ENCODE measurements at places on chromosomes 1 and 21.

- DNase-seq, result peak; percentile 17
These were observed 87.5 kb upstream of the RHOU start for GRCh38 chr1:228647523-228648444.

GRCh38 chr1:39105061-39105840, 79.1 kb downstream of the NDUFS5 start:
- no peak for DNase-seq

DNA sequence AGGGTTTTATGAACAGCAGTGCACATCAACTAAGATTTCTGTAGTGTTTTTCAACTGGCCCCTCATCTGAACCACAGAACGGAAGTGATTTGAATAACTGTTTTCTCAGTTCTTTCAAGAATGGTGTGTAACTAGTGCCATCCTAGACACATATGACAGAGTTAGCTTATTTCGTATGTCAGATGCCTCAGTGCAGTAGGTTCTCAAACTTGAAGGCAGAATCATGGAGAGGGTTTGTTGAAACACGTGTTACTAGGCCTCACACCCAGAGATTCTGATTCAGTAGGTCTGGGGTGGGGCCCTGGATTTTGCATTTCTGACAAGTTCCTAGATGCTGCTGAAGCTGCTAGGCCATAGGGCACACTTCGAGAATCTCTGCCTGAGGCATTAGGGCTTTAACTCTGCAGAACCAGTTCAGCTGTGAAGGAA, 49.0 kb downstream of the SCCPDH start:
- no peak for DNase-seq

GRCh38 chr1:34639701-34640100, 115.1 kb upstream of the GJB5 start:
- DNase-seq, result no peak

- no peak for DNase-seq
These were observed 27.4 kb downstream of the TNFSF18 start for GRCh38 chr1:173023343-173023742.

DNA sequence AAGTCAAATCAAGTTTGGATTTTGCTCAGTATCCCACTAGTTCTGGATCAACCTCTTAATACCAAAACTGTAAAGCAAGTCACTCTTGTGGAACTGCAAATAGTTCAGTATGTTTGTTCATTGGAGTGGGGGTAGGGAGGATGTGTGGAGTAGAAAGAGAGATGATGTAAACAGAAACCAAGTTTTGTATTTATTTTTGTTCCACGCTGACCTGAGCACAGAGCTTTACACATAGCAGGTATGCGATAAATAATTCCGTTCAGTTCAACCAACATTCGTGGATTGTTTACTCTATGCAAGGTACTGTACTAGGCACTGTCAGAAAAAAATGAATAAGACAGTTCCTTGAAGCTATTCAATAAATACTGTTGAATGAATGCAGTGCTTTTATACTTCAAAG, 4.5 kb upstream of the ZNF644 start:
- DNase-seq, result no peak

DNA sequence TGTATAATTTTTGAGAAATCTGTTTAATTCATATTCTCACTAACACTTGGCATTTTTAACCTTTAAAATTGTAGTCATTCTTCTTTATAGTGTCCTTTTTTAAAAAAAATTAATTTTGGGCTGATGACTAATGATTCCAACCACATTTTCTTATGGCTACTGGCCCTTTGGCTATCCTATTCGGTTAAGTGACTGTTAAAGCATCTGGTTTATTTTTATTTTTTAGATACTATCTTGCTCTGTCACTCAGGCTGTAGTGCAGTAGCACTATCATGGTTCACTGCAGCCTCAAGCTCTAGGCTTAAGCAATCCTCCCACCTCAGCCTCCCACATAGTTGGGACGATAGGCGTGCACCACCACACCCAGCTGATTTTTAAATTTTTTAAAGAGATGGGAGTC, 723.2 kb upstream of the CXADR start:
- no peak for DNase-seq

All from iPS DF 19.7 (cell line).